ENCODE measurements at places on chromosomes 1 and 21. TPM values are rescaled to one million over a fixed set of nuclear protein-coding genes. Genes with fewer than 3 reads are reported as not detected.

- DNase-seq: no peak
These were observed 82.9 kb downstream of the FAM78B start for GRCh38 chr1:166083887-166084286.

GRCh38 chr1:156298852-156299357 lies at the start of gene VHLL:
TSS of gene VHLL (minus strand) at chr1:156299307. CDS start at chr1:156299189, 118 bp downstream.
- DNase-seq: no peak

The OR2L13 gene
- total RNA-seq: not detected

The RASAL2 gene
- total RNA-seq: 17.3 TPM

- DNase-seq: no peak
These were observed 53.0 kb upstream of the PRDX6 start for GRCh38 chr1:173424143-173424542.

DNA sequence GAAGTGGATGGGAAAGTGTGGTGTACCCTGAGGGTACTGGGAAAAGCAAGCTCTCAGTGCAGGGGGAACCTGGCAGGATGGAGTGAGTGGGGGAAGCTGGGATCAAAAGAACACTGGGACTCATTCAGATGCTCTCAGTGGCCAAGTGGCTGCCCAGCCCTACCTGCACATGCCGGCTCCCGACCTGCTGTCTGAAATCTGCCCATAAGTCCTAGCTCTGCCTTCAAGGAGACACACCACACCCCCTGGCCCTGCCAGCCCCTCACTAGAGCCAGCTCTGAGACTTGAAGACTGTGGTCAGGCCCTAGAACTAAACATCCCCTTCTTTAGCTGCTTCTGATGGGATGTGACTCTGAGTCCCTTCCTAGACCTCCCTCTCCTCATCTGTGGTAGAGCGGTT lies 2.2 kb downstream of the TMEM54 start:
- DNase-seq: no peak

DNA sequence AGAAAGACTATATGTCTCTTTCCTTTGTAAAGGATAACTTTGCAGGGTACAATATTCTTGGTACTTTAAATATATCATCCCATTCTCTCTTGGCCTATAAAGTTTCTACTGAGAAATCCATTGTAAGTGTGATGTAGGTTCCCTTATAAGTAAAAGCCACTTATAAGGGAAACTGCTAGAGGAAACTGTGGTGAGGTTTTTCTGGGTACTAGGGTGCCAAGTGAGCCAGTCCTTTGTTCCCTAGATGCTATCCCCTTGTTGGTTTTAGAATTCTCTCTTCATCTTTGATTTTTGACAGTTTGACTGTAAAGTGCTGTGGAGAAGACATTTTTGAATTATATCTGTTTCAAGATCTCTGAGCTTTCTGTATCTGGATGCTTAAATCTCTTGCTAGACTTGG lies 108.9 kb upstream of the NEK7 start:
- no peak for DNase-seq

The VANGL2 gene
- total RNA-seq: 1.7 TPM

Data from mesenteric fat pad (tissue), 1 donor.